ENCODE measurements at places on chromosomes 1 and 21.

DNA sequence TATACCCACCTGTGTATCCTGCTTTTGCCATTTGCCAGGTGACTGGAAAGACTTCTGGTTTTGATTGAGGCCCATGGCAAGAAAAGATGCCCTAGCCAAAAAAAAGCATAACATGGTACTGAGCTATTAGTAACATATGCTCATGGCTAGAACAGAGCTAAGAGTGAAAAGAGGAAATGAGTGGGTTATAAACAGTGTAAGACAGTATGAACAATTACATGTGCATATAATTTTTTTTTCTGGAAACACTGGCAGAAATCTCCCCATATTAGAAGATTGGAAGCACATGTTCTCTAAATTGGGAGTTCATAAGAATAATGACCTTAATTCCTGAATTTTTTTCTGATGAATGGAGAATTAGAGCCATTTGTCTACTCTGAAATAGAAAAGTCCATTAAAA is 41.2 kb upstream of the PDC start:
- DNase-seq: no peak

DNA sequence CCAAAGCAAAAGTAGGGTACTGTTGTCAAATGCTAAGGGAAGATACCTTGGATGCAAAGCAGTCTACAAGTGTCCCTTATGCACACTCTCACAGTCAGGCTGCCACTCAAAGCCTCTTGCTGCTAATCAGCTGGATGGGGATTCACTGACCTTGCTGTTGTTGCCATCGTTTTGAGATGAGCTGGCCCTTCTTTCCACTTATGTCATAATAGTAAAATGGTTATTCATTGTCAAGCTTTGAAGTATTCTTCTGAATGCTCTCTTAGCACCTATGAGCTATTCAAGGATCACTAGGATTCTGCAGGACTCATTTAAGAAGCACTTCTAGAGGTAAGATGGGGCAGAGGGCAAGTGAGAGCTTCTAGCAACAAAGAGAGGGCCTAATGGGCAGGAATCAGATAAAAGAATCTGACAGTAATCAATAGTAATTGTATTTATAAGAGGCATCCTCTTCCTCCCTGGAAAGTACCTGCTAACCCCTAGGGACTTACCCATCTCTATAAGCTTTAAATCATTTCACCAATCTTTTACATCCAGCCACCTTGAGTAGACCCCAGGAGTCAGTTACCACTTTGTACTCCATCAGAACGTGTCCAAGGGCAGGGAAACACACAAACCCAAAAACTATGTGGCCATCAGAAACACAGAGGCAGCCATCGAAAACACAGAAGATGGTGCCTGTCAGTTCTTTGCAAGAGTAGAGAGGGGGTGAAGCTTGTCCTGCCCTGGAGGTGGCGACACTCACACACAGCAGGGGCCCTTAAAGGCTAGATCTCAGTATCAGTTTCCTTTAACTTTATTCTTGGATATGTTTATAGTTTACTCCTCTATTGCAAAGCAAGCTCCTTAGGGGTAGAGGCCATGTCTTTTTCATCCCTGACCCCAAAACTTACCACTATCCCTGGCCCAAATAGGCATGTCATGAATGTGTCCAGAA is 103.7 kb upstream of the NFIA start:
- DNase-seq: no peak

- no peak for DNase-seq
Measured at GRCh38 chr21:31087639-31088473, 49.6 kb upstream of the KRTAP19-8 start.

- no peak for DNase-seq
Measured at GRCh38 chr1:201053155-201053860, 29.8 kb upstream of the KIF21B start.

GRCh38 chr1:231318015-231318355 is 19.7 kb downstream of the EXOC8 start:
- DNase-seq: no peak

All from stimulated activated CD4-positive, alpha-beta T cell treated with anti-CD3 and anti-CD28 coated beads, TNF-alpha, amount 100 ng/mL, for 4 hours (primary cell).